ENCODE measurements at places on chromosomes 3 and 15. TPM values are rescaled to one million over a fixed set of nuclear protein-coding genes. Genes with fewer than 3 reads are reported as not detected.

MON1A gene
- 10.6 TPM for total RNA-seq

LRCH3 gene
- total RNA-seq = 99.0 TPM

IMPG2 gene
- 0.25 TPM for total RNA-seq

PPP1R14D gene
- total RNA-seq = not detected

EEF1AKMT4 gene
- 5.6 TPM for total RNA-seq

B3GALNT1 gene
- total RNA-seq = 4.9 TPM

MAGEF1 gene
- total RNA-seq = 25.5 TPM

- H3K4me1 ChIP-seq = no peaks in the 10 kb centered on the region
- no peak for DNase-seq
- no peaks in the 10 kb centered on the region for H3K27me3 ChIP-seq
- no peaks in the 10 kb centered on the region for H3K36me3 ChIP-seq
- no peak overlapping the region for H3K4me3 ChIP-seq
- no peak overlapping the region for H3K27ac ChIP-seq
Measured at GRCh38 chr3:51817375-51817774, 38.3 kb upstream of the IQCF6 start.

GRCh38 chr3:137998121-137999042 lies 11.6 kb upstream of the CLDN18 start:
- H3K36me3 ChIP-seq = no peaks in the 10 kb centered on the region
- H3K27me3 ChIP-seq = no peaks in the 10 kb centered on the region
- no peaks in the 10 kb centered on the region for H3K4me1 ChIP-seq
- no peak overlapping the region for H3K27ac ChIP-seq
- H3K4me3 ChIP-seq = no peak overlapping the region

GRCh38 chr3:127030508-127031412 lies 47.8 kb downstream of the PLXNA1 start:
- no peaks in the 10 kb centered on the region for H3K27me3 ChIP-seq
- H3K27ac ChIP-seq = no peak overlapping the region

DNA sequence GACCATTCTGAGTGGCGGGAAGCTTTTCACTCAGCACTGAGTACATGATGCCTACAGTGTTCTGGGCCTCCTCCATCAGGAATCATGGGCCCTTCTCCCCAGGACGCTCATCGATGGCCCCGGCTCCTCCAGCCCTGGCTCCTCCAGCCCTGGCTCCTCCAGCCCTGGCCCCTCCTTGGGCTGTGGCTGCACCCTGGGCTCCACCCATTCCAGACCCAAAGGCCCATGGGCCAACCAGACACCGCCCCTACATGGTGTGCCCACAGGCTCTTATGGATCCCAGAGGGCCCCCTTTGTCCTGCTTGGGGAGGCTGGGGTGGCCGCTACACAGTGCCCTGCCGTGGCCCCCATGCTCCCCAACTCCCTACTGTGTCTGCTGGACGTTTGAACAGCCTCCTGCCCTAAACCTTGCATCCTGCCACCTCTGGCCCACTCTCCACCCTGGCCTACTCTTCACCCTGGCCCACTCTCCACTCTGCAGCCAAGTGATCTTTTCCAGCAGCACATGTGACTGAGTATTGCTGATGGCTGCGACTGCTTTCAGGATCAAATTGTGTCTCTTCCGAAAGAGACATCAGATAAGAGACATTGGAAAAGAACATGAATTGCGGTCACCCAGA lies 57.9 kb downstream of the APBA2 start:
- no peaks in the 10 kb centered on the region for H3K36me3 ChIP-seq
- no peaks in the 10 kb centered on the region for H3K4me1 ChIP-seq
- H3K4me3 ChIP-seq = no peak overlapping the region
- H3K27ac ChIP-seq = no peak overlapping the region
- peak; percentile 52 for DNase-seq

DNA sequence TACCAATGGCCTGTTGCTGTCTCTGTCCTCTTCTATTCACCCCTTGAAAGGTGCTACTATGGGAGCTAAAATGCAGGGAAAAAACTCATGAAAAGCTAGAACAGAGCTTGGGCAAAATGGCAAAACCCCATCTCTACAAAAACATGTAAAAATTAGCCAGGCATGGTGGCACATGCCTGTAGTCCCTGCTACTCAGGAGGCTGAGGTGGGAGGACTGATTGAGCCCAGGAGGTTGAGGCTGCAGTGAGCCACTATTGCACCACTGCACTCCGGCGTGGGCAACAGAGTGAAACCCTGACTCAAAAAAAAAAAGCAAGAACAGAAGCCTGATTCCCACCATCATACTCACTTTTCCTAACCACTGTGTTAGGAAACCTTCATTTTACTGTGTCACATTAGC lies 1.9 kb downstream of the MAP4 start:
- no peak overlapping the region for H3K4me3 ChIP-seq
- peaks cover 62% of the 10 kb centered on the region for H3K4me1 ChIP-seq
- no peaks in the 10 kb centered on the region for H3K36me3 ChIP-seq
- peak overlapping the region; percentile 39 for H3K27ac ChIP-seq

DNA sequence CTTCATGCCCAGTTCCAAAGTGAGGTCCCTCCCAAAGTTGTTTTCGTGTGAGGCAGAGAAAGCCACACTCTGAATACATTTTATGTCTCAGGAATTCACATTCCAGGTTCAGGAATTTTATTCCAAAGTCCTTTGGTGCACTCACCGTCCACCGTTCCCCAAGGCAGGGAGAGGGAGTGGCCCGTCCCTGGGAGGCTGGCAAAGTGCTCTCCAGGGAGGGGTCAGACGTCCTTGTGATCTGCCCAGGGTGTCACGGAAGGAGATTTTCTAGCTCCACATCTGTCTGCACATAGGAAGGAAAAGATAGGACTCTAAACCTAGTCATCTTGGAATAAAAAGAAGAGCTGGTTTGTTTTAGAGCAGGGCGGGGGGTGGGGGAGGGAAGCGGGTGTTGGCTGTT lies 47.9 kb downstream of the KLF13 start:
- no peaks in the 10 kb centered on the region for H3K27me3 ChIP-seq
- no peak for DNase-seq
- H3K4me1 ChIP-seq = peaks cover 67% of the 10 kb centered on the region
- H3K27ac ChIP-seq = peak overlapping the region; percentile 76
- H3K4me3 ChIP-seq = no peak overlapping the region

GRCh38 chr3:155675094-155675493 lies 69.8 kb downstream of the PLCH1 start:
- H3K36me3 ChIP-seq = no peaks in the 10 kb centered on the region
- no peak overlapping the region for H3K27ac ChIP-seq
- no peak overlapping the region for H3K4me3 ChIP-seq
- H3K4me1 ChIP-seq = peaks cover 6% of the 10 kb centered on the region
- no peaks in the 10 kb centered on the region for H3K27me3 ChIP-seq
- no peak for DNase-seq

DNA sequence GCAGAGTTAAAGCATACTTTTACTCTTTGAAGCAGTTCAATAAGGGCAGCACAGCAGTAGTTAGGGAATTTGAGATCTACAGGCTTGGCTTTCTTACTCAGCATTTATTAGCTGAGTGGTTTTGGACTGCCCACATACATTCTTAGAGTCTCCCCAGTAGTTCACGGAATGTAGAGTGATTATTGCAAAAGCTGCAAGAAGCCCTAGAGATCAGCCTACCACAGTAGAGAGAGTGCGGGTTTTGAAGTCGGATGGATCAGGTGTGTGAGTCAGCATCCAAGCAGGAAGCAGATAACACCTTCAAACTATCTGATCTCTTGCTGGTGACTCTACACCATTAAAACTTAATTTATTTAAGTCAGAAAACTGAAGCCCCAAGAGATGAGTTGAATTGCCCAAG lies 171.9 kb downstream of the SYNPR start:
- no peak for DNase-seq
- H3K4me1 ChIP-seq = no peaks in the 10 kb centered on the region
- H3K27ac ChIP-seq = no peak overlapping the region
- no peaks in the 10 kb centered on the region for H3K36me3 ChIP-seq
- H3K4me3 ChIP-seq = no peak overlapping the region

DNA sequence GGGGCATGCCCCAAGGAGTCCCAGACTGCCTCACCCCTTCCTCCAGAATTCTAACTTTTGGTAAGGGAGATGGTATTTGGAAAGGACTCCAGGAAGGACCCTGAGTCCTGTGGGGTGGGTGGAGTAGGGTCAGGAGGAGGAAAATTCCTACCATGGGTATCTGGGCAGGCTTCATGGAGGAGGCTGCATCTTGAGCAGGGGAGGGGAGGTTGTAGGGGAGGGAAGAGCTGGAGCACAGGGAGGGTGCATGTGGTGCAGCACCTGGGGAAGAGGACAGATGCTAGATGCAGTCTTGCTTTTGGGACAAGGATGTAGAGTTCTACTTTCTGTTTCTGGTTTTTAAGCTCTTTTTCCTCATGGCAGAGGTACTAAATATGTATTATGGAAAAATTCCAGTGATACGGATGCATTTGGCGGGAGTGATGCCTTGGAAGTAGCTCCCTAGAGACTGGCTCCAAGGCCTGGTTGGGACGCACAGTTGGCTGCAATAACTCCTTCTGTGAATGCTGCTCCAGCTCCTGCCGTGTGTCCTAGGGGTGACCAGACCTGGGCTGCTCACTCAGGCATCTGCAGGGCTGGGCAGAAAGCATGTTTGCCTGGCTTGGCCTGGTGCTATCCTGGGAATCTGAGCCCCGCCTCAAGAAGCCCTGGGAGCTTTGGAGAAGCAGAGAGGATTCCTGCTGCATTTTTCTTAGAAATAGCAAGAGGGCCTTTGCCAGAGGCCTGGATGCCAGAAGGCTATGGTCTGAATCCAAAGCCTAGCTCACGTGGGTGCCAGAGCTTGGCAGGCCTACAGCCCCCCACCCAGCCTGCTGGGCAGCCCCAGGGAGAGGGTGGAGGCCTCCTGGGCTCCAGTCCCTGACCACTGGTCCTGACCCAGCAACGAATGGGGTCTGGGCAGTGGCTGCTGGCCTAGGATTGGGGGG lies 10.1 kb downstream of the SEMA3F start:
- H3K27ac ChIP-seq = peak overlapping the region; percentile 86
- H3K27me3 ChIP-seq = no peaks in the 10 kb centered on the region

- peak overlapping the region; percentile 95 for H3K27ac ChIP-seq
- DNase-seq = no peak
- no peaks in the 10 kb centered on the region for H3K27me3 ChIP-seq
- H3K36me3 ChIP-seq = no peaks in the 10 kb centered on the region
- H3K4me1 ChIP-seq = peaks cover 39% of the 10 kb centered on the region
Measured at GRCh38 chr3:16884084-16884747, 539 bp upstream of the PLCL2 start.

DNA sequence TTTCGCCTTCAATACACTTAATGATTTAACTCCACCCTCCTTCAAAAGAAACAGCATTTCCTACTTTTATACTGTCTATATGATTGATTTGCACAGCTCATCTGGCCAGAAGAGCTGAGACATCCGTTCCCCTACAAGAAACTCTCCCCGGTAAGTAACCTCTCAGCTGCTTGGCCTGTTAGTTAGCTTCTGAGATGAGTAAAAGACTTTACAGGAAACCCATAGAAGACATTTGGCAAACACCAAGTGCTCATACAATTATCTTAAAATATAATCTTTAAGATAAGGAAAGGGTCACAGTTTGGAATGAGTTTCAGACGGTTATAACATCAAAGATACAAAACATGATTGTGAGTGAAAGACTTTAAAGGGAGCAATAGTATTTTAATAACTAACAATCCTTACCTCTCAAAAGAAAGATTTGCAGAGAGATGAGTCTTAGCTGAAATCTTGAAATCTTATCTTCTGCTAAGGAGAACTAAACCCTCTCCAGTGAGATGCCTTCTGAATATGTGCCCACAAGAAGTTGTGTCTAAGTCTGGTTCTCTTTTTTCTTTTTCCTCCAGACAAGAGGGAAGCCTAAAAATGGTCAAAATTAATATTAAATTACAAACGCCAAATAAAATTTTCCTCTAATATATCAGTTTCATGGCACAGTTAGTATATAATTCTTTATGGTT lies at the start of gene CCR5:
Gene CCR5, plus strand, starts transcription at position 108 of the 680 bp plus-strand sequence. CDS start 1,957 bp downstream, outside the sequence.
- H3K4me3 ChIP-seq = no peak within 1 kb of the TSS

- H3K36me3 ChIP-seq = no peaks in the 10 kb centered on the region
- DNase-seq = no peak
- no peak overlapping the region for H3K27ac ChIP-seq
- no peaks in the 10 kb centered on the region for H3K27me3 ChIP-seq
Measured at GRCh38 chr3:97952872-97953271, 19.4 kb downstream of the RIOX2 start.

GRCh38 chr3:161310649-161311423 lies 60.5 kb downstream of the SPTSSB start:
- no peaks in the 10 kb centered on the region for H3K27me3 ChIP-seq
- H3K36me3 ChIP-seq = no peaks in the 10 kb centered on the region
- H3K27ac ChIP-seq = no peak overlapping the region
- no peak for DNase-seq
- no peaks in the 10 kb centered on the region for H3K4me1 ChIP-seq

- H3K4me3 ChIP-seq = no peak overlapping the region
- H3K36me3 ChIP-seq = no peaks in the 10 kb centered on the region
- H3K4me1 ChIP-seq = peaks cover 12% of the 10 kb centered on the region
Measured at GRCh38 chr3:185632996-185633395, 46.9 kb downstream of the SENP2 start.

DNA sequence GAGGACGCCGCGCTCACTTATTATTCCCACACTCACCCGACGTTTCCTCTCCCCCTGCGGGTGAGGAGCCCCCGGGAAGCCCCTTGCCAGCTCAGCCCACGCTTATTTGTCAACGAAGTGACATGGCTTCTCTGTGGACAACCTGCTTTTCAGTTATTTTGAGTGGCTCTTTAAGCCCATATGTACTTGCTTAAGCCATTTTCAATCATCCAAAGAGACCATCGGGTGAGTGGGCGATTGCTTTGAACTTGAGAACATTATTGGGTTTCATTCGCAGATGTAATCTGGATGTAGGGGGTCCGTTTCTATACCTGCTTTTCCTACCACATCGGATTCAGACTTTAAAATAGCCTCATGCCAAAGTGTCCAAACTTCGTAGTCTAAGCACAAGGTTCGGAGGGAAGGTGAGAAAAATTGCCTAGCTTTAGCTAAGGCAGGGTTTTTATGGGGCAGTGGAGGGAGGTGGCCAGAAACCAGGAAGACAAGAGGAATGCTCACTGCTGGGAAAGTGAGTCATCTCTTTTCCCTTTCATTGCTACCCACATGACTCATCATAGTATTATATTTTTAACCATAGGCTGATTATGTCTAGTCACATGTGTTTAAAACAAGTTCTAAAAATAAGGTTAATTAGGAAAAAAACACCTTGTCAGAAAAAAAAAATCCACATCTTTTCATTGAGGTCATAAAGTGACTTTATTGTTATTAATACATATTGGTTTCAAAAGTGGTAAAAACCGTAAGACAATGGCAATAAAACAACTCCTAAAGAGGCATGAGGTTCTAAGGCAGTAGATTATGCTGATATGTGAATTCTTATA lies 773.1 kb upstream of the NR2F2 start:
- peaks cover 13% of the 10 kb centered on the region for H3K4me1 ChIP-seq
- H3K27me3 ChIP-seq = no peaks in the 10 kb centered on the region
- H3K36me3 ChIP-seq = no peaks in the 10 kb centered on the region
- no peak overlapping the region for H3K4me3 ChIP-seq
- peak overlapping the region; percentile 51 for H3K27ac ChIP-seq
